ENCODE measurements at places on chromosomes 3 and 15. TPM values are rescaled to one million over a fixed set of nuclear protein-coding genes. Genes with fewer than 3 reads are reported as not detected.

P3H2 gene
- total RNA-seq = 20.5 TPM

DNA sequence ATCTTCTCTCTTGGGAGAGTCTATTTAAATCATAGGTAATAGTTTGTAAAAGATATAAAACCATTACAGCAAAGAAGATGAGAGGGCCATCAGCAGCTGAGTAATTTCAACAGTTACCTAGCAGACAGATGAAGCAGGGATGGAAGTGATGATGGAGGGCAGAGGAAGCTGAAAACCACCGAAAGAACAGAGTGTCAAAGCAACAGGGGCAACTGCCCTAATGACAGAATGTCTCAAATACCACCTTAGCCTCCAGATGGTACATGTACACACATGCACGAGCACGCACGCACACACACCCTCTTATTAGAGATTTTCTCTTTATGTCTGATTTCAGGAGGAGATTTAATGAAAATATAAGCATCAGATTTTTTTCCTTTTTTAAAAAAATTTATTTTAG, 64.5 kb downstream of the NEDD4 start:
- no peak overlapping the region for H3K4me3 ChIP-seq
- DNase-seq = no peak
- H3K27me3 ChIP-seq = no peaks in the 10 kb centered on the region
- H3K27ac ChIP-seq = no peak overlapping the region

C3orf49 gene
- total RNA-seq = not detected

- peaks cover under 1% of the 10 kb centered on the region for H3K4me1 ChIP-seq
- no peaks in the 10 kb centered on the region for H3K36me3 ChIP-seq
- no peak overlapping the region for H3K4me3 ChIP-seq
Observed at GRCh38 chr15:59394166-59394661, 21.5 kb upstream of the MYO1E start.

DNA sequence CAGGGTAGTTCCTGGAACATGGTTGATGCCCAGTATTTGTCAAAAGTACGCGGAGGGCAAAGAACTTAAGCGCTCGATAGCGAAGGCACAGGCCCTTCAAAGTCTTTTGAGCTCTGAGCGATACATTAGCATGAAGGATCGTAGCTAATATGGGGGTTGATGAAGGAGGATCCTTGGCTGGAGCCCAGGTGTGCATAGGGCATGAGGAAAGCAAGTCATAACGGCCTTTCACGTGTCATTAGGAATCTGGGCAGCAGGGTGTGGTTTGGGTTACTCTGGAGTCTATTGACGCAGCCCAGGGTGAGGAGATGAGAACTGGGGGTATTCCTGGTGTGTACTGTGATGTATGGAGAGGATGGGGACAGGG, 31.7 kb downstream of the SPINK8 start:
- H3K27ac ChIP-seq = peak overlapping the region; percentile 95
- H3K4me1 ChIP-seq = peaks cover 11% of the 10 kb centered on the region
- H3K27me3 ChIP-seq = peaks cover 7% of the 10 kb centered on the region
- H3K36me3 ChIP-seq = no peaks in the 10 kb centered on the region
- peak overlapping the region; percentile 79 for H3K4me3 ChIP-seq

DNA sequence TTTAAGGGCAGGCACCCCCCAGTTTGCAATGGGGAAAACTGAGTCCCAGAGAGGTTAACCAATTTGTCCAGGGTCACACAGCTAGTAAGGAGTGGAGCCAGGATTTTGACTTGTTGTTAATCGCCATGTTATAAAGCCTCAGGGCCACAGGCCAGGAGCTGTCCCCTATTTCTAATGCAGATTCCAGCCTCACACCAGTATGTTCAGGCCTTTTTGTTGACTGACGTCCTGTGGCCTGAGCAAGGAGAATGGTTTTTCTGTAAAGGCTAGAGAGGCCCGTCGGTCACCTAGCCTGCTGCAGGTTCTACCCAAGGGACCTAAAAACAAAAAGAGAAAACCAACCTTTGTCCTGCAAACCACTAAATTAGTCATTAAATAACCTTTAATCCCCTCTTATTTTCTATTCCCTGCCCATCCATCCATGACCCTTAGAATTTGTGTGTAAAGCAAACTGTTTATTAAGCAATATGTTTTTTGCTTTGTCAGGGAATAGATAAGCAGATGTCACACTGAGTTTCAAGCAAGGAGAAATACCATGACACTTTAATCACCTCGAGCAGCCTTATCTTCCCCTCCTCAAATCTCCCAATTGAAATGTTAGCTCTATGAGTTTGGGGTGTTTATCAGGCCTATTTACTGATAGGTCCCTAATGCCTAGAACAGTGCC, 14.1 kb downstream of the ACOX2 start:
- no peak overlapping the region for H3K4me3 ChIP-seq
- peaks cover 26% of the 10 kb centered on the region for H3K4me1 ChIP-seq
- no peak overlapping the region for H3K27ac ChIP-seq

DNA sequence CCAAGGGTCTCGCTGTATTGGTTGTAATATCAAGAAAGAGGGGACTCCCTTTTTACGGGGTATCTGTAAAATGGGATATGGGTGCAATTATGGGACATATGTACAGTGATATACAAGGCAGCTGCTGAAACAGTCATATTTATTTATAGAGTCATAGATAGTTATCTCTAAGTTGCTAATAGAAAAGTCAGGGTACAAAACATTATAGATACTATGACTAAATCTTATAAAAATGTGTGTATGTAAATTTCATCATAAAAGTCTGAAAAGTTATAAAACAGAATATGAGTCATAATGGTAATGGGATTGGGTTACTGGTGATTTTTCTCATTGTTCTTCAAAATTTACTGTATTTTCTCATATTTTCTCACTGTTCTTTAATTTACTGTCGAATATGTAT, 344.9 kb upstream of the SLCO3A1 start:
- no peaks in the 10 kb centered on the region for H3K27me3 ChIP-seq
- no peaks in the 10 kb centered on the region for H3K36me3 ChIP-seq
- H3K4me1 ChIP-seq = no peaks in the 10 kb centered on the region
- H3K4me3 ChIP-seq = no peak overlapping the region

SCAANT1 gene
- total RNA-seq = not detected

GRCh38 chr3:185995352-185995751, 57.5 kb upstream of the TRA2B start:
- H3K36me3 ChIP-seq = no peaks in the 10 kb centered on the region
- H3K4me3 ChIP-seq = no peak overlapping the region
- H3K4me1 ChIP-seq = no peaks in the 10 kb centered on the region
- H3K27me3 ChIP-seq = no peaks in the 10 kb centered on the region

PRR20G gene
- total RNA-seq = not detected

KLHL6 gene
- 0.12 TPM for total RNA-seq

DNA sequence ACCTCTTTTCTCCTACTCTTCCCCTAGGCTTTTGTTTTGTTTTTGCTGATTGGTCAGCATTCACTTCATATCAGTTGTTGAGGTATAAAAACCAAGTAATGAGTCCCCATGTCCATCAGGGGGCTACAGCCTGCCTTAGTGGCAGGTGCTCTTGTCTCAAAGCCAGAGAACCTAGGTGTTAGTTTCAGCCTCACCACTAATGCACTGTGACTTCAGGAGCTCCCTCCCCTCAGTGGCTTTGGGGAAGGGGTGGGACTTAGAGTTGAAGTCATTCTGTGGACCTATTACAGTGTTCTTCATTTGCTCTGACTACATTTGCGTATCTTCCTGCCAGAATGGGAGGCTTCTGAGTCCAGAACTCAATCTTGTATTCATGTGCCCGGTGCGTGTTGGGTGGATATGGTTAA, 41.6 kb downstream of the NR2C2 start:
- H3K36me3 ChIP-seq = no peaks in the 10 kb centered on the region
- no peaks in the 10 kb centered on the region for H3K27me3 ChIP-seq
- no peak overlapping the region for H3K27ac ChIP-seq
- peaks cover 15% of the 10 kb centered on the region for H3K4me1 ChIP-seq
- DNase-seq = peak; percentile 79

DNA sequence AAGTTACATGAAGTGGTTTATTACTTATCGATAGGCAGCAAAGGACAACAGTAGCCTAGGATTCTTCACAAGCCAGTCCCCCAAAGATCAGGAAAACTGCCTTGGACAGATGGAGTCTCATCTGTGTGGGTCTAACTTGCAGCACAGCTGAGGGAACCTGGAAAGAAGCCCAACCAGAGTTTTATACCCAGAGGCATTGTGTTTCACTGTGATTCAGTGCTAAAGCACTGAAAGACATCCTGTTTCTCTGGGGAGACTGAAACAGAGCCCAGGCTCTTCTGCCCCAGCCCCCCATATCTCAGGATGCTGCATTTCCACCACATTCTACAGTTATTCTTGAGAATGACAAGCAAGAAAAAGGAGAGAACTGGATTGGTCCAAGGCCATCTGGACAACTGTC, 48.2 kb upstream of the PYDC2 start:
- H3K27ac ChIP-seq = no peak overlapping the region
- H3K27me3 ChIP-seq = no peaks in the 10 kb centered on the region
- no peaks in the 10 kb centered on the region for H3K4me1 ChIP-seq
- no peak overlapping the region for H3K4me3 ChIP-seq

GRCh38 chr3:62369476-62369743, 3.9 kb downstream of the FEZF2 start:
- no peak for DNase-seq
- H3K4me3 ChIP-seq = peak overlapping the region; percentile 63
- H3K4me1 ChIP-seq = peaks cover 81% of the 10 kb centered on the region
- peaks cover 100% of the 10 kb centered on the region for H3K27me3 ChIP-seq
- H3K27ac ChIP-seq = no peak overlapping the region
- H3K36me3 ChIP-seq = no peaks in the 10 kb centered on the region

DNA sequence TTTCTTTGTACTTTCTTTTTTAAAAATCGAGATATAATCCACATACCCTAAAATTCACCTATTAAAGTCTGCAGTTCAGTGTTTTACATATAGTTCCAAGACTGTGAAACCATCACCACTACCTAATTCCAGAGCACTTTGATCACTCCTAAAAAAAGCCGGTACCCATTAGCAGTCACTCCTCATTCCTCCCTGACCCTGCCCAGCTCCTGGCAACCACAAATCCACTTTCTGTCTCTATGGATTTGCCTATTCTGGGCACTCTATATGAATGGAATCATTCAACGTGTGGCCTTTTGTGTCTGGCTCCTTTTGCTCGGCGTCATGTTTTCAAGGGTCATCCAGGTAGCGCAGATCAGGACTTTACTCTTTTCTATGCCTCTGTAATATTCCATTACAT, 17.3 kb downstream of the TRPM1 start:
- H3K36me3 ChIP-seq = no peaks in the 10 kb centered on the region
- no peaks in the 10 kb centered on the region for H3K27me3 ChIP-seq
- H3K4me3 ChIP-seq = no peak overlapping the region

GABRA5 gene
- total RNA-seq = 15.5 TPM

GRCh38 chr3:5618170-5618569, 430.7 kb downstream of the EDEM1 start:
- no peak for DNase-seq
- no peak overlapping the region for H3K27ac ChIP-seq
- H3K4me3 ChIP-seq = no peak overlapping the region
- no peaks in the 10 kb centered on the region for H3K27me3 ChIP-seq
- H3K36me3 ChIP-seq = 0 out of 2 replicates have a peak, but pooled peaks cover 12% of the 10 kb centered on the region

DNA sequence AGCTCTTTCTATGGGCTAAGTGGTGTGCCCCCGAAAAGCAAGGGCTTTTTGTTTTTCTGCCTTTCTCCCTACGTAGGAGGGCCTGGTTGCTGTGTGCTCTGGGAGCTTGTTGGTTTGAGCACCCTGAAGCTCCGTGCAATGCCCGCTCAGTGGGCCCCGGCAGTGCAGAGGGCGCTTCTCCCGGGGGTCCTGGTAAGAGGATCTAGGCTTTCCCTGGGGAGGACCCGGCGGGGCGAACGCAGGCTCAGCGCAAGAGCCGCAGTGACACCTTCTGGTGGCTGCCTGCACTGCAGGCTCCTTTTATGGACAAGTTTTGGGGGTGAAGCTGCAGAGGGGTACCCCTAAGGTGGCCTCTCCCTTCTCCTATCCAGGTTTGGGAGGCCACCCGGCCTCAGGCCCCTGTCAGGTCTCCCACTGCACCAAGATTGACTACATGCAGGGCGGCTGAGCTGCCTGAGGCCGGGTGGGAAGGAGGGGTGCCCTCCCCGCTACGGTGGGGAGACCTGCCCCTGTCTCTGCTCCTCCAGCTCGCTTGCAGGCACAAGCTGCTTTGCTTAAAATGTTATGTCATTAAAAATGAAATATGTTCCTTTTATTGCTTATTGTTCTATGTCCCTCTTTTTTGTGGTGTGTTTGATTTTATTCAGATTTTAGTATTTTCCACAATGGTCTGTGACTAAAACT, 387.9 kb downstream of the GABRG3 start:
- H3K27me3 ChIP-seq = no peaks in the 10 kb centered on the region
- peaks cover 5% of the 10 kb centered on the region for H3K4me1 ChIP-seq
- no peaks in the 10 kb centered on the region for H3K36me3 ChIP-seq
- peak; percentile 79 for DNase-seq
- peak overlapping the region; percentile 43 for H3K4me3 ChIP-seq
- H3K27ac ChIP-seq = no peak overlapping the region

NR2F2 gene
- not detected for total RNA-seq

DNA sequence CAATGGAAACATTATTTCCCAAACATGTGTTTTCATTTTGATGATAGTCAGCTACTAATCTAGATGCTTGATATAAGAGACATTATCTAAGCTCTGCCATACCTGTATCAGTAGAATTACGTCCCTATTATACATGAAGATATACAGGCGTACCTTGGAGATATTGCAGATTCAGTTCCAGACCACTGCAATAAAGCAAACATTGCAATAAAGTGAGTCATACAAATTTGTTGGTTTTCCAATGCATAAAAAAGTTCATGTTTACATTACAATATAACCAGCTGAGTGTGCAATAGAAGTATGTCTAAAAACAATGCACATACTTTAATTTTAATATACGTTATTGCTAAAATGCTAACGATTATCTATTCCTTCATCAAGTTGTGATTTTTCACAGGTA, 236.0 kb upstream of the ZNF717 start:
- peaks cover 7% of the 10 kb centered on the region for H3K4me1 ChIP-seq
- H3K27ac ChIP-seq = no peak overlapping the region
- H3K36me3 ChIP-seq = no peaks in the 10 kb centered on the region

DNA sequence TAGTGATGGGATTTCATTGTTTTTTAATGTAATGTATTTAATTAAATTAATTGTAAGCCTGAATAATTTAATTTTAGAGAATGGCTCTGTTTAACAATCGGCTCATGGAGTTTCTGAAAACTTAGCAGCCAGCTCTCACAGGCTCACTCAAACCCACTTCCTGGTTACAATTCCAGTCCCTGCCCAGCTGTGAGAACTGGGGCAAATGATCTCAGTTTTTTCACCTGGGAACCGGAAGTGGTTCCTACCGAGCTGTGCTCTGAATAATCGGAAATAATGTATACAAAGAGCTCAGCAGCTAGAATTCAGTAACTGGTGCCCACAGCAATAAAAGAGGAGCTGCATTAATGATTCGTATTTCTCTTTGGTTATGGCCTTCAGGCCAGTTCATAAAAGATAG, 244.3 kb upstream of the MCTP2 start:
- H3K4me3 ChIP-seq = no peak overlapping the region
- no peaks in the 10 kb centered on the region for H3K27me3 ChIP-seq
- no peaks in the 10 kb centered on the region for H3K36me3 ChIP-seq
- no peak overlapping the region for H3K27ac ChIP-seq

DNA sequence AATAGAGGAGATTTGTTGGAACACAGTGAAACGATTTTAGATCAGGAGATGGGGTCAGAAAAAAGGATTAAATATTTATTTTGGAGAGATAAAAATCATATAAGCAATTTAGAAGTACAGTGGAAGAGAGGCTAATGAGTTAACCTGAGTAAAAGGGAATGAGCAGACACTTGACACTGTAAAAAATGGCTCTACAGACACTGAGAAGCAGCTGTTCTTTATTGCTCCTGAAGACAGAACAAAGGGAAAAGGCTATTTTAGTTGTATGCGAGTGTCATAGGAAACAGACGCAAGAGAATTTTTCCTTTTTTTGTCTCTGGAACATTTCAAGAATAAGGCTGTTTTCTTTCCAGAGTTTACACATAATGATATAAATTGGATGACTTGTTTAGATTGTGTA, 34.3 kb downstream of the ASTE1 start:
- H3K27ac ChIP-seq = no peak overlapping the region
- DNase-seq = no peak
- no peaks in the 10 kb centered on the region for H3K4me1 ChIP-seq
- H3K36me3 ChIP-seq = 0 out of 2 replicates have a peak, but pooled peaks cover 5% of the 10 kb centered on the region
- H3K4me3 ChIP-seq = no peak overlapping the region
